ENCODE measurements at places on chromosomes 3 and 15.

DNA sequence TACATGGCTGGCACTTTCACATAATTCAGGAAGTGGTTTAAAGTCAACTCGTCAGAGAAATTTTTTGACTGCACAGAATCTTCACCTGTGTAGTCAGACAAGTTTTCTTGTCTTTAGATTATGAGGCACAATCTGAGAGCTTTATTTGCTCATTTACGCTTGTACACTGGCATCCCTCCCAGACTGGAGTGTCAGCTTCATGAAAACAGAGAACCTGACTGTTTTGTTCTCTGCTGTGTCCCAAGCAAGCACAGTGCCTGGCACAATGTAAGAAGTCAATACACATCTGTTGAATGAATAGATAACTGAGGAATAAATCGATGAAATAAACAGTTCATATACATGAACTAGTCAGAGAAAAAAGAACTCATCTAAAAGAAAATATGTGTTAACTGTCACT is 846.1 kb upstream of the CFAP20DC start:
- no peak for DNase-seq

DNA sequence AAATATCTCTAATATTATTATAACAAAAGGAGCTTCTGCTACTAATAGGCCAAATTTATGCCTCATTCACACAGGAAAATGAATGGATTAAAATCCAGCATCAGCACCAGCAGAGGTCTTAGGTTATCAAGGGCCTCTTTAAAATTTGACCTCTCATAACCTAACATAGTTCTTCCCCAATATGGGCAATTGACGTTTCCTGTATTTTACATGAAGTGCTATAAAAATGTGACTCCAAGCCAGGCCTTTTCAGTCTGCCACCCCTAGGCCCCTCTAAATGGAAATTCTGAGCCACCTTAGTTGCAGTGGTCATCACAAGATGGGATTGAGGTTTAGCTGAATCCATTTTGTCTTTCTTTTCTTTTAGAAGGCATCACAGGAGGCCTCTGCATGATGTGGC is 70.1 kb downstream of the CASR start:
- DNase-seq, result no peak

GRCh38 chr15:89781055-89781454 is 4.9 kb downstream of the MESP2 start:
- DNase-seq, result no peak

- no peak for DNase-seq
These were observed 38.8 kb upstream of the ADAMTS9 start for GRCh38 chr3:64726414-64727090.

DNA sequence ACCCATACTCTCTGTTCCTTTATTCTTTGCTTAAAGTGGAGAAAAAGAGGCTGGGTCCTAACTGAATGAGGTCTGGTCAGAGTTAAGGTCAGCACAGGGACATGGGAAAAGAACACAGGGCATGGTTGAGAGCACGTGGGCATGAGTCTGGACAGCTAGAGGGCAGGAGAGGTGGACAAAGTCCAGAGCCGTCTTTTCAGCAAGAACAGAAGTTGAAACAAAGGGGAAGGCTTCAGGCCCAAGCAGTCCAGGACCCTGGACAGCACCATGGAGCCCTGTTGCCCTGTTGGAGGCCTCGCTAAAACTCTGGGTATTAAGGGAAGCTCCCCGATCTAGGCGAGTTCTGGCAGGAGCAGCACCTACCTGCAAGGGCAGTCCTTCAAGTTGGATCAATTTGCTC is 50.7 kb downstream of the XYLB start:
- no peak for DNase-seq

DNA sequence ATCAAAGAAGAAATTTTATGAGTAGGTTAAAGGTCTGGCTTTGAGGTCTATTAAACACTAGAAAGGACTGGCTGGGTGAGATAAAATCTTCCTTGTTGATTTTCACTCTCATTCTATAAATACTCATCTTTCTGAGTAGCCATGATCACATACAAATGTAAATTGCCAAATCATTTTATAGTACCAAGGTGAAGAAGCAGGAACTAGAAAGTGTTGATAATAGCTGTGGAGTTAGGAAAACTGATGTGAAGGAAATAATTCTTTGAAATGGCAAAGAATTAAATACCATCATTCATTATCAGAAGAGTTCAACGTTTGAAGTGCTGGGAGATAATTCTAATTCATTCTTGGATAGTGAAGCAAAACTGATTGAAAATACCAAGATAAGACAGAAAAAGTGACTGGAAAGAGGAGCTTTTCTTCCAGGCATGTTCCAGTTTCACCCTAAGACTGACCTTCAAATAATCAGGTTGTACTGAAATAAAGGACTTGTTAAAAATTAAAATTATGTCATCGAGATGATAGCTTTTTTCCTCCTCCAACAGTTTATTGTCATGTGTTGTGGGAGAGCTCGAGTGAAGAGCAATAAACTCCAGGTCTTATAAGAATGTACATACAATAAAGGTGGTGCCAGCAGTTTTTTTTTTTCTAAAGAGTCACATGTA is 17.4 kb downstream of the THBS1 start:
- DNase-seq, result no peak

- DNase-seq, result no peak
These were observed 7.8 kb downstream of the MELTF start for GRCh38 chr3:197021729-197022404.

GRCh38 chr3:197183582-197183981 is 114.8 kb downstream of the DLG1 start:
- no peak for DNase-seq

- no peak for DNase-seq
These were observed 163.3 kb downstream of the SPATA16 start for GRCh38 chr3:172977696-172978095.

GRCh38 chr3:78495301-78495700 is 1272.5 kb downstream of the ROBO1 start:
- DNase-seq, result no peak

DNA sequence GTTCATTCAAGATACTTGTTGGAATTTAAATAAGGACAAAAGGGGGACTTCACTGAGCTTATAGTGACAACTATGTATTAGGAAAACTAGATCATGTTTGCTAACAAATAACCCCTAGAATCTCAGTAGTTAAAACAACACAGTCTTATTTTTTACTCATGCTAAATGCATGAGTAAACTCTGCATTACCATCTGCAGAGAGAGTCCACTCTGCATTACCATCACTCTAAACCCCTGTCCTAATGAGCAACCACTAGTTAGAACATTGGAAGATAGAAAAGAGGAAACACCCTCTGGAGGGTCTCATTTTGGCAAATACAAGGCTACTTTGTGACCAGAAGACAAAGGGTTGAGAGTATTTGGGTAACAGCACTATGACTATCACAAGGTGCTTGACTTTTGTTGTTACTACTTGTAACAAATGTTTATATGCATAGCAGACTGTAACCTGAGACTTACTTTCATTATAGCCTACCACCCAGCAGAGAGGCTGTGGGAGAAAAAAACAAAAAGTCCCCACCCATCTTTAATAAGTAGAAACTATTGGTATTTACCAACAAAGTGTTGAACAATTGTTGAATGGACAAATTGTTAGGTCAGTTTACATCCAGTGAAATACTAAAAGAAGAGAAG is 99.1 kb downstream of the OXSM start:
- DNase-seq, result no peak

All from activated T-helper 1 cell treated with anti-CD3 and anti-CD28 coated beads, Interleukin-2, amount 50 U/mL, for 16 hours (primary cell).